ENCODE measurements at places on chromosomes 2 and 18.

DNA sequence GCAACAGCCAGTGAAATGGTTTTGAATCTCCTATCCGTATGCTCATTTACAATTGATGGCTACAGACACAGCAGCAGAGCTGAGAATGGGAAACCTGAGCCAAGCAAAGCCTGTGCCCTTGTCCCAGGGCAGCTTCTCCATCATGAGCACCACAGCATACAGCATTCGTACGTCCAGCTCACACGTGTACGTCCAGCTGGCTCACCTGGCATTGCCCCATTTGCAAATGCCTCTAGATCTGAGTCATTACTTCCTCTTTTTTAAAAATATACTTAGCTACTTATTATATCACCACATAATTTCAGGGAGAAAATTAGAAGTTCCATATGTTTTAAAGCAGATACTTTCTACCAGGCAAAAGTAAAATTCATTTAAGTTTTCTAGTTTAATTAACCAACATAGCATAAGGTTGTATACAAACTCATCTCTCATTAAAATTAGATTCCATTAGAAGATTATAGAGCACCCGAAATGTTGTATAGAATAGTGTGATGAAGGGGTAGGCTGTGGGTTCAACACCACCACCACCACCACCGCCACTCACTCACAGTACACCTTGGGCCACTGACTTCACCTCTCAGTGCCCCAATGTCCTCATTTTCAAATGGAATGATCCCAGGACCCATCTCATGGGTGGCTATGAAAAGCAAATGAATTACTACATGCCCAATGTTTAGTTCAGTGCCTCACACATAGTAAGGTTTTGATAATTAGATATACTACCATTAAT is 31.4 kb upstream of the TMEM177 start:
- DNase-seq: no peak

- DNase-seq: no peak
Observed at GRCh38 chr18:23056315-23056714, 79.0 kb upstream of the CABLES1 start.

GRCh38 chr18:53241161-53241560 is 901.2 kb downstream of the DCC start:
- DNase-seq: no peak

GRCh38 chr2:189128970-189129369 is 50.6 kb downstream of the COL5A2 start:
- DNase-seq: no peak

DNA sequence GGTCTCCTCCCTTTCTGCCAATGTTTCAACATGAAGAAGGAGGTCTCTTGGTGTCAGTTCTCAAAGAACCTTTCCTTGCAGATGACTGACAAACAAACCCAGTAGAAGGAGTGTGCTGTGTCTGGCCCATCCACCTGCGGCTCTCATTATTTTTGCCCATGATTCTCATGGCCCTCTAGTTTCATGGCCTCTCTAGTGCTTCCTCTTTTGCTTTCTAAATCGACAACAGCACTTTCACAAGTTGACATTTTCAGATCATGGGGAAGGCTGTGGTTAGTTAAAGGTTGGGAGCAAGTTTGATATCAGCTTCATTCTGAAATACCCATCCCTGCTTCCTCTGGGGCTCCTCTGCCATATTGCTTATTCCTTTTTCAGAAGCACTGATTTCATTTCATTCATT is 805.2 kb downstream of the SLC4A3 start:
- no peak for DNase-seq

- DNase-seq: no peak
Observed at GRCh38 chr18:3489462-3489861, 39.5 kb downstream of the TGIF1 start.

GRCh38 chr2:211611061-211611518 is 927.5 kb downstream of the ERBB4 start:
- no peak for DNase-seq

DNA sequence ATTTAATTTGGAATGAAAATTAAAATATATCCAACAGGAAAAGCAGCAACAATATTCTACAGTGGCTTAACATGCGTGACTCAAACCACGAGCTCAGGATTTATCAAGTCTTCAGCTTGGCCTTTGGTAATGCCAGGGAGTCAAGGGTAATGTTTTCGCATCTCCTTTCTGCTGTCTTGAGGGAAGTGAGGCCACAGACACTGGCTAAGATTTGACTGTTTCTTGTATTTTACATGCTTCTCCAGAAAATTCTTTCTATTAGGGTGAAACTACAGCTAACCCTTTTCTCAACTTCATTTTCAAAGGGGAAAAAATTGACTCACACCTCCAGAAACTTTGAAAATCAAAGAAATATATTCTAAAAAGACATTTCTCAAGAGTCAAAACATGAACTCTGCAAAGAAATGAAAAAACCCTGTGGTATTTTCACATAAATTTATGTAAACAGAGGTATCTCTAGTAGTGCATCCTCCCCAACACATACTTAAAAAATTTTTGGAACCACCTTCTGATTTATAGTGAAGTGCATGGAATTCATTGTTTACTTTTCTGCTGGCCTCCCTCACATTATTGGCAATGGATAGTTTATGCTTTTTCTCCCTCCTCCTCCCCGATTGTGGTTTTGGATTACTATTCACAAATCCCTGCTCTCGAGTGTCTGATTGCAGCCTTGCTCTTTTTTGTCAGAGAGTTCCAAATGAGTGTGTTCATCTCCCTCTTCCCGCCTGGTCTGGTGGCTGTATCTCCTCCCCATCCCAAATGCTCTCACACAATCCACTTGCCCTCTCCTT is 48.7 kb downstream of the DPP4 start:
- DNase-seq: no peak

DNA sequence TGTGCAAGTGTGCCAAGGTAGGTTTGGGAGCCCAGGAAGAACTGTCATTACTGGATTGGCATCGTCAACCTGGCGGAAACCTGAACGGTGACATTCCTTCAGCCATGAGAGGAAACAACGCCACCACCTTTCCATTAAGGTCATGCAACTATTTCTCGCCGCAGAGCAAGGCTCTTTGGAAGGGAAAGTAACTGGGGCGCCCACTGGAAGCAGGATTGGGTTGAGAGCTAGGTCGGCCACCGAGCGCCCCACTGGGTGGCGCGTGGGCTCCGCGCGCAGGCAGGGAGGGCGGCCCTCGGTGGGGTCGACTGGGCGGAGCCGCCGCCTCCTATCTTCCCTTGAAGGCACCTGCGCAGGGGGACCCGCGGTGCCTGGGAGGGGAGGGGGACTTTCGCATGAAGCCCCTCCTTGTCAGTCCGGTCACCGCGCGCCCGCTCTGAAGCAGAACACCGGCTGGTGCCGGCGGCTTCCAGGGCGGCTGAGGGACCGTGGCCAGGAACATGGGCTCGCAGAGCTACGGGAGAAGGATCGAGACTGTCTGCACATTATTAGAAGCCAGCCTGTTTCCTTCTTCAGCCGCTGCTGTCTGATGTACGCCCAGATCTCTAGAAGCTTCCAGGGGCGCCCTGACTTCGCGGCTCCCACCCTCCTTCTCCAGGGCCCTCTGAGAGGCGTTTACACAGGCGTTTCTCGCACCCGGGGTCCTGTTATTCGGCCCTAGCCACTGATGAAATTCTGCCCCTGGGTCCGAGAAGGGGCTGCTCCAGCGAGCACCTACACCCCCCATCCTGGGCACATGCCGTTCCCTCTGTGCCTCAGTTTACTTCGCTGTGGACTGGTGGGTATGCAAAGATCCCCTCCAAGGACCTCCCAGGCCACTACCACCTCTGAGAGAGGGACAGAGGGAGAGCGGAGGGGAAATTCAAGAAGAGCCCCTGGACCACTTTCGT is 27.3 kb upstream of the MAL start:
- no peak for DNase-seq

DNA sequence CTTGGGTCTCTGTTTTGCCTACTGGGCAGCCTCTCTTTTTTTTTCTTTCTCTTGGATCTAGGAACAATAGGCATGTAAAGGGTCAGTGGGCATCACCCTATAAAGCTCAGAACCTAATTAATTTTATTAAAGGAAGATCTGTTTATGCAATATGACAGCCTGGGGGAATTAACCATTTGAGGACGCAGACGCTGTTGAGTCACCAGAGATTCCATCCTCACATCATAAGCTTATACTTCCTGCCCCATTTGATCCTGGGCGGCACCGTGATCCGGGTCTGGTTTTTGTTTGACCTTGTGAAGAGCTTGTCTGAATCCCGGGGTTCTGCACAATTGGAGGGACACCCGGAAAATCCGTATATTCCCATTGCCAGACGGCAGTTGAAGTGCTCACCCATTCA is 16.8 kb upstream of the BCL11A start:
- no peak for DNase-seq

DNA sequence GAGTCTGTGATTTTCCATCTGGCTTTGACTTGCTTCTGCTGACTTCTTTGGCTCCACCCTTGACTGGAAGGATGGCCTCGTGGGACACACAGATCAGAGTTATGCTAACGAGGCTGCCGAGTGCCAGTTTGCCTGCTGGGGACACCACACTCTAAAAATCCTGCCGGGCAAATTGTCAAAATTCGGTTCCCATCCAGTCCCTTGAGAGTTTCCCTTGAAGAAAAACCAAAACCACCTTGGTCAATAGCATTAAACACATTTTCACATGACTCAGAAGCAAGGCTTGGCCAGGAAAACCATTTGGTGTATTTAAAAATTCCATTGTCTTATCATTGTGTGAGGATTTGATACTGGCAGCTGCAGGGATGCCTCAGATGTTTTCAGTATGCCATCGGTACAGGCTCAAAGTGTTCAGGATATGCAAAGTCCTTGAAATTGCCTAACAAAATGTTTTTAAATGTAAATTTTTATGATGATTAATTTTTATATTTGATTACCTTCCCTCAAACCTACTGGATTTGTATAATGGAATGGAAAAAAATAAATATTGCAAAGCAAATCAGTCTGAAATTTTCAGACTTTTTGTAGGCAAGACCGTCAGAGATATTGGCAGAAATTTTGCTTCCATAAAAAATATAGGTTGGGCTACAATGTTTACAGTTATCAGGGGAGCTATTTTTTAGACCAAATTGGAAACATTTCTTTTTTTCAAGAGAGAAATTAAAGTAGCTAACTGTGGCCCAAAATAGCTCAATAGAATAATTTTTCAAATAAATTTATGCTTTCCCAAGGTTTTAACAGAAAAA is 41.6 kb downstream of the KCNE4 start:
- no peak for DNase-seq
